ENCODE measurements at places on chromosomes 16 and 17.

- no peak for DNase-seq
Observed at GRCh38 chr17:76480632-76481031, 13.2 kb downstream of the AANAT start.

DNA sequence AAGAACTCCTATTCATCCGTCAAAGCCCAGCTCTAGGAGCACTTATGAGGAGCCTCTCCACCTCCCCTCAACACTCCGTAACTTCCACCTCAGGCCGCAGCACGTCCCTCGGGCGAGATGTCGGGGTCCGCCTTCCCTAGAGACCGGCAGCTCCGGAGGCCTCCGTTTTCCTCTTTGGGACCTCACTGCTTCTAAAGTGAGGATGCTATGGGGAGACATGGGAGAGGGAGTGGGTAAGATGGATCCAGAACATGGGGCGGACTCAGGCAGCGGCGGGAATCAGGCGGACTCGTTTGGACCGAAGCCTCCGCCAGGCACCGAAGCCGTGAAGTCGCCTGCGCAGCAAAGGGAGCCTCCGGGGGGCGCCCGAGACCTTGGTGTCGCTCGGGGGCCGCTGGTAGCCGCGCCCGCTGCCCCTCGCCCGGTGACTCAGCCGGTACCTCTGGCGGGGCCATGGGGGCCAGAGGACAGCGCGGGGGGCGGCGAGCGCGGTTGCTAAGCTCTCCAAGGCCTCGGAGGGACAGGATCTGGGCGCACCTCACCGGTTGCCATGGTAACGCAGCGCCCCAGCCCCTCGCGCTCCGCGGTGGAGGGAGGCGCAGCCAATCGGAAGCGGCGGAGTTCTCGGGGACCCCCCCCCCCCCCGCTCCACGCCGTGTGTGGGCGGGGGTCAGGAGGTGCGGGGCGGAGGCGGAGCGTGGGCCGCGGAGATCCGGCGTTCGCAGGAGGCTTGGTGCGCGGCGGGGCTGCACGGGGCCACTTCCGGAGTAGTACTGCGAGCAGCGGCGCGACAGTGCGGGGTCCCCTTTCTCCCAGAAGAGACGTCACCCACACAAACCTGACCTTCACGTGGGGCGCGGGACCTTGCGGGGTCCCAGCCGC lies 1.3 kb upstream of the HIC1 start:
- peak; percentile 75 for DNase-seq

DNA sequence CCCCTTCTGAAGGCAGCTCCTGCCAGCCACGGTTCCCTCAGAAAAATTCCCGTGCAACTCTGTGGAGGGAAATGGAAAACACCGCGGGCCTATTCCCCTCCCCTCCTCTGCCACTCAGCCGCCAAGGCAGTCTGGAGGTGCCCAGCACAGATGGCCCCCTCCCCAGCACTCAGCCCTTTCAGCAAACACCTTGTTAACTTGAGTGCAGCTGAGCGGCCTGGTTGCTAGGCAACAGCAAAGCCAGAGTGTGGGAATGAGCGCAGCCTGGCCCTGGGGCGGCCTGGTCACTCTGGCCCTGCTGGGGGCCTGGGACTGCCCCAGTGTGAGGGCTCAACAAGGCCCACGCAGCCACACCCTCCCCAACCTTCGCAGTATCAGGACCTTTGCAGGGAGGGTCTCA lies 32.8 kb downstream of the CACNA1G start:
- DNase-seq, result no peak

GRCh38 chr17:17391668-17392370 lies 85.0 kb upstream of the MED9 start:
- DNase-seq, result peak; percentile 78

- DNase-seq, result no peak
Observed at GRCh38 chr16:4175849-4176248, 59.6 kb upstream of the ADCY9 start.

- no peak for DNase-seq
Observed at GRCh38 chr16:80874925-80875324, 70.5 kb upstream of the CDYL2 start.

- DNase-seq, result peak; percentile 4
Observed at GRCh38 chr17:62995377-62995885, 29.4 kb downstream of the TANC2 start.

- no peak for DNase-seq
Observed at GRCh38 chr16:83482545-83483162, 325.1 kb upstream of the HSBP1 start.

GRCh38 chr17:9911089-9911488 lies 6.0 kb upstream of the RCVRN start:
- no peak for DNase-seq

- peak; percentile 39 for DNase-seq
Observed at GRCh38 chr17:28570716-28571360, 486 bp downstream of the PIGS start.

GRCh38 chr17:19308398-19308797 lies 54.1 kb downstream of the B9D1 start:
- DNase-seq, result no peak

DNA sequence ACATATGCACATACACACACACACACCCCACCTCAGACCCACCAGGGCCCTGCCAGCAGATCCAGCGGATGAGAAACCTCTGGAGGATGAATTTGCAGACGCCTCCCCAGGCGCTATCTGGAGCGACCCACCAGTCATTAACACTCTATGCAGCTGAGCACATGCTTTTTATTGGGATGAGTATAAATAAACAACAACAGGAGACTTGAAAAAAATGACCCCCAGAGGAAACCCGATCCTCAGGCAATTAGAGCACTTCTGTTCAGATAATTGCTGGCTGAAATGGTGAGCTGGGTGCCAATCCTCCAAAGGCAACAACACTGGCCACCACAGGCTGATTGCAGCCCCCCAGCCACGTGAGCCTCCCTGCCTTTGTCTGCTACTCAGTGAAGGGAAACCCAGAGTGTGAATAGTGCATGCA lies 32.9 kb downstream of the DYNLRB2 start:
- no peak for DNase-seq

- no peak for DNase-seq
Observed at GRCh38 chr17:61361084-61361483, 38.6 kb upstream of the TBX2 start.

DNA sequence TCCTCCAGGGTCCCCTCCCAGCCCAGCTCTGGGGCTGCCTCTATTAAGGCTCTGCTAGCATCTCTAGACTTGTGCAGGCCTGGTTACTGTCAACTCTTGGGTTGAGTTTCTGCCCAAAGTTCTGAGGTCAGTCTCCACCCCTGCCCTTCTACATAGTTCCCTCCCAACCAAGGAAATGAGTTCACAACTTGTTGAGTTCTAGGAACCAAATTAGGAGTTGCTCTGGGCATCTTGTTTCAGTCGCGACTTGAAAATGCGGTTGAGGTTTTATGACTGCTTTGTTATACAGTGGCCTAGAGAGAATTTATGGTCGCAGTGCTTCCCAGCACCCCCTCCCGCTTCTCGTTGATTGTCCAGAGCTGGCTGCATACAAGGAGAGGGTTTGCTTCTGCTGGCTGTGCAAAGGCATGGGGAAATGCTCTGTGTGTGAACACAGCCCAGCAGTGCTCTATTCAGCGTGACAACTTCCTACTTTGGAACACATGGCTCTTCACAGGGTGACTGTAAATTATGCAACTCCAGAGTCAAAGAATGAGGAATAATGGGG lies 20.2 kb downstream of the GNAO1 start:
- no peak for DNase-seq

DNA sequence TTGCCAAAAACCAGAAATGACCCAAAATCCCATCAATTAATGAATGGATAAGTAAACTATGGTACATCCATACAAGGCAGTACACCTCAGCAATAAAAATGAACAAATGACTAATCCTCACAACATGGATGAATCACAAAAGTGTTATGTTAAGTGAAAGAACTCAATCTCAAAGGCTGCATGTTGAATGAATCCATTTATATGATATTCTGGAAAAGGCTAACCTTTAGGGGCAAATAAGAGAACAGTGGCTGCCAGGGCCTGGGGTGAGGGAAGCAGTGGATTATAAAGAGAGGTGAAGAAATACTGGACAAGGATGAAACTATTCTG lies 46.1 kb upstream of the MSI2 start:
- no peak for DNase-seq

GRCh38 chr17:33436321-33436720 lies 143.2 kb upstream of the ASIC2 start:
- DNase-seq, result no peak

- no peak for DNase-seq
Observed at GRCh38 chr16:67964477-67965131, 3.8 kb downstream of the SLC12A4 start.

GRCh38 chr16:29807426-29808218 lies 1.3 kb downstream of the MAZ start:
- DNase-seq, result peak; percentile 90

GRCh38 chr16:85220125-85220839 lies 108.0 kb upstream of the CIBAR2 start:
- no peak for DNase-seq

DNA sequence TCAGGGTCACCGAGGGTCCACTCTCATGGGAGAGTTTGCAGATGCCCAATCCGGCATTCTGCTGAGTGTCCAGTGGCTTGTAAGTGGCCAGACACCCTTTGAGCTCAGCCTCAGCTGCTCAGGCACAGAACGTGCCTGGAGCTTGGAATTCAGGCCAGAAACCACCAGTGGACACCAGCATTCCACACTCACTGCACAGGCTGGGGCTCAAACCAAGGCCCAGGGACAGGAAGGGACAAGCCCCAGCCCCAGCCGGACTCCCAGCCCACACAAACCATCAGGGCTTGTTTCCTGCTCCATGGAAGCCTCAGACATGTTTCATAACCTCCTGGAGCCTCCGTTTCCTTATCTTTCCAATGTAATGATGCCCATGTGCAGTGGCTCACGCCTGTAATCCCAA lies 5.0 kb upstream of the NPRL3 start:
- no peak for DNase-seq

GRCh38 chr16:72901000-72901627 lies 146.8 kb downstream of the ZFHX3 start:
- DNase-seq, result no peak

GRCh38 chr17:64109400-64109799 lies 20.5 kb downstream of the ERN1 start:
- no peak for DNase-seq

GRCh38 chr16:11372073-11372828 lies 27.0 kb downstream of the RMI2 start:
- DNase-seq, result no peak

DNA sequence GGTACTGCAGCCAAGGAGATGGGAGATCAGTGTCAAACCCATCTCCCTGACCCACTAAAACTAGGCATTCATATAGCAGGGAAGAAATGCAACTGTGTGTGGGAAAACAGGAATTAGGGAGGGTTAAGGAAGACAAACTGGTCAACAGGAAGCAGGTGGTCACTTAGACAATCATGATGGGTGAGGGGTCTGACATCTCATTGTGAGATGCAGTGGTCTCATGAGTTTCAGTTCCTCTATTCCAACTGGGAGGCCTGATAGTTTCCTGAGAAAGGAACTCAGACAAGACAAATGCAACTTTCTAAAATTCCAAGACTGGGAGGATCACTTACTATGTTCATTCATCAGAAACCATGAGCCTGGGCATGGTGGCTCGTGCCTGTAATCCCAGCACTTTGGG lies 361.4 kb upstream of the C16orf82 start:
- no peak for DNase-seq

- no peak for DNase-seq
Observed at GRCh38 chr16:50652836-50653425, 28.2 kb downstream of the SNX20 start.

DNA sequence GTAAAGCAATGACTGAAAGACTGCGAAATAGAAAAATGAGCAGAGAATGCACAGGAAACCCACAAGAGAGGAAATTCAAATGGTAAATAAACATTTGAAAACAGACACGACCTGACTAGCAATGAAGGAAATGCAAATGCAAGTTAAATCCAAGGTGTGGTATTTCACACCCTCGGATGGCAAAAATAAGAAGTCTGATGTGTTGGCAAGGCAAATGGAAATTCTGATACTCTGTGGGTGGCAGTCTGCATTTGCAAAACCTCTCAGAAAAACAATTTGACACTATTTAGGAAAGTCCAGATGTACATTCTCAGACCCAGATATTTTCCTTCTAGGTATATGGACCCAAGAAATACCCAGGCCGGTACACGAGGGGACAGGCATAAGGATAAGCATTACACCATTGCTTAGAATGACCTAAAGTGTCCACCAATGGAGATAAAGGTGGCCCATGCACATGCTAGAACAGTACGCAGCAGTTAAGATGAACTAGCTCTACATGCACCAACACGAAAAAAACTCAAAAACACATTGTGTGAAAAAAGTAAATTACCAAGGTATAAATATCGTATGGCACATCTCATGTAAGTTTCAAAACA lies 116.7 kb downstream of the GAS7 start:
- DNase-seq, result peak; percentile 15

DNA sequence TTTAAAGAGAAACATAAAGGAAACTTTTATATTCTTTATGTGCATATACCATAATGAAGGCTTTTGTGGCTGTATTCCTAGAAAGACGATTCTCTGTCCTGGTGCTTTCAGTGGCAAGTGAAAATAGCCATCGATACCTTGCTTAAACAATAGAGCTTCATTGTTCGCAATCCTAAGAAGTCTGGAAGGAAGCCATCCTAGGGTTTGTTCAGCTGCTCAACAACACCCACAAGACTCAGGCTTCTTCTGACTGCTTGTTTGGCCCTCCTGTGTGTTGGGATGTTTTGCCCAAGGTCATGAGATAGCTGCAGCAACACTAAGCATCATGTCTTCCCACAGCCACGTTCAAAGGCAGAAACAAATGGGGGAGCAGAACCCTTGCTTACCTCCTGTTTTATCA lies 36.1 kb upstream of the COX10 start:
- DNase-seq, result no peak

DNA sequence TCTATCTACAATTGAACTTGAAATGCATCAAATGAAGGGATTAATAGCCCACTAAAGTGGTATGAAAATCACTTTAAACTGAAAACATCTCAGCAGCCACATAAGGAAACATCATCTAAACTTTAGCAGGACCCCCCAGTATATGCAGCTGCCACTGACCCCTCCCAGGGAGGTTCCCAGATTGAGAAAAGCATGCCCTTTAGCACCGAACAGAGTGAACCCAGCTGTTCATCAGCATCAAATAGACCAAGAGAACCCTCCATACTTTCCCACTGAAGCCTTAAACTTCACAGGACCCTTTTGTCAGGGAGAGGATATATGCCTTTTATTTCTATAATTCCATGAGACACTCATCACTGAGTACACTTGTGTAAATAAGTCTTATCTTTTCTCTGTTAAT lies 44.6 kb downstream of the MYH10 start:
- no peak for DNase-seq
